ENCODE measurements at places on chromosomes 2 and 18.

- no peak for DNase-seq
These were observed 40.0 kb downstream of the ST8SIA5 start for GRCh38 chr18:46716827-46717226.

GRCh38 chr2:149058936-149059335 is 20.4 kb downstream of the LYPD6B start:
- no peak for DNase-seq

DNA sequence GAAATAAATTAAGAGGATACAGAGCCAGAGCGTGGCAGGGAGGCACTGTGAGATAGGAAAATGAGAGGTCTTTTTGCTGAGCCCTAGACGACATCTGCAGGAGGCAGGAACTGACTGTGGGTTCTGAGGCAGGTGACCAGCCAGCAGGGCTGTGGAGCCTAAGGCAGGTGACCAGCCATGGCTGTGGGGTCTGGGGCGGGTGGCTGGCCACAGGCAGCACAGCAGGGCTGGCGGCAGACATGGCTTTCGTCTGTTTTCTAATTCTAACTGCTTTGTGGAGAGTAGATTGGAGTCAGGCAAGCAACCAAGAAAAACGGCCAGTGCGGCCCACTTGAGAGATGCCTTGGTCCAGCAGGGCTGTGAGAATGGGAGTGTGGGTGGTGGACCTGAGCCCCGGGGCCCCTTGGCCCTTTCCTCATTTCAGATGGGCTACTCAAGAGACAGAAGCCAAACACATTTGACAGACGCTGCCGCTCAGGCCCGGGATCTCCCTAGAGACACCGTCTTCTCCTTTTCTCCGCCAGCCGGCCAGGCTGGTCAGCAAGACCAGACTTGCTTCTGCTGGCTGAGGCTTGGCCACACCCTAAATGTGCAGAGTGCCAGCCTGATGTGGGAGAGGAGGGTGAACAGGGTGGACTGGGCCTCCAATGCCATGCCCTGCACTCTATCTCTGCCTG is 19.7 kb upstream of the GNAL start:
- DNase-seq, result no peak

GRCh38 chr2:176504440-176504839 is 235.2 kb downstream of the MTX2 start:
- DNase-seq, result no peak

DNA sequence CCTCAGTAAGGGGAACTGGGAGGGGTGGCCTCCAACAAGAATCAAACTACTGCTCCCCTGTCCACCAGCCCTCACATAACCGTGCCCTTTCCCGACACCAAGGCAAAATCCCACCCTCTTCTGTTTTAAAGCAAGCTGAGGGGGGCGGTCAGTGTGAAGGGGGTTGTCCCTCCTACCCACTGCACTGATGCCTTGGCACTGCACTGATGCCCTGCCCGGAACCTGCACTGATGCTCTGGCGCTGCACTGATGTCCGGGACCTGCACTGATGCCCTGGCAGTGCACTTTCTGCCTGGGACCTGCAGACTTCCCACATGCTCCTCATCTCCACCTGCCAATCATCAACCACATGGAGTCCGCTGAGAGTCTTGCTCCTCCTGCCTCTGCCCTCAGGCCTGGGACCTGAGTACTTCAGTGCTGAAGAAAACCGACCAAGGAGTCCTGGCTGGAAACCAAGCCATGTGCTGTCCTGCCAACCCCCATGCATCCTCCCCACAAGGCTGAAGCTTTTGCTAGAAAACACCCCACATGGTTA is 179.5 kb downstream of the SMAD2 start:
- DNase-seq, result no peak

GRCh38 chr2:149715005-149715592 is 127.5 kb upstream of the MMADHC start:
- no peak for DNase-seq

DNA sequence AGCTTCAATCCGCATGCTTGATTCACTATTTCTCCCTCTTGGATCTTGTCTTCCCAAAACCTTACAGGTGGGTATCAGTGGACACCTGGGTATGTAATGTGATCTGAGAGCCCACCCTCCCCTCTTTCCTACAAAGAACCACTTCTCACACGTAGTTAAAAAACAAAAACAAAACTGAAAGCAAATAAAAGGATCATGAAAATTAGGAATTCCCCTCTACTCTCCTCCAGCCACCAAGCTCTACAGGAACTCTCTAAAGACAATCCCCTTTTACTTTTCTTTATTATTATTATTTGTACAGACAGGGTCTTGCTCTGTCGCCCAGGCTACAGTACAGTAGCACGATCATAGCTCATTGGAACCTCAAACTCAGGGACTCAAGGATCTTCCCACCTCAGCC is 40.8 kb upstream of the MYO1B start:
- no peak for DNase-seq

DNA sequence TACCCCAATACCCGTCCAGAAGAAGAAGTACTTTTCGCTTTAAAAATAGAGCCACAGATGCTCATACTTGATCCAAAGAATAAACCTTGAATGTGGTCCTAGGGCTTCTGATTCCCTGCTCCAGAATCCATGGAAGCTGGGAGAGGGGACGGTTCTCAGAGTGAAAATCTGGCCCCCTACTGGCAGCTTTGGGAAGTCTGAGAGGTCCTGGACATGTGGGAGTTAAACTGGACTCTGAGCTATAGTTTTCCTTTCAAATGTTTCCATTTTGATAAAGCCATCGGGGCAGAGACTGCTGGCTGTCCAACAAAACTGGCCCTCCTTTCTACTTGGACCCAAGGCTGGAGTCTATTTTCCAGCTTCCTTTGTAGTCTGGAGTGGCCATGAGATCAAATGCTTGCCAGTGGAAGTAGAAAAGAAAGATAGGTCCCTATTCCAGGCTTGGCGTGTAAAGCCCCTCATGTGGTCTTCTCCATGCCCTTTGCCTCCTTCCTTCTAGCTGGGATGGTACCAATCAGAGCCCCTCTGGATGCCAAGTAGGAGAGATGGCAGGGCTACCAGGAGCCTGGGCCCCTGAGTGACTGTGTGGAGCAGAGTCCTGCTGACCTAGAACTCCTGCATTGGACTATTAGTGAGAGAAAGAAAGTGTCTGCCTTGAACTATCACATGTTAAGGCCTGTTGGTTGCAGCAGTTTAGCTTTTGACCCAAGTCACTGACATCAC is 37.7 kb upstream of the TBC1D8 start:
- DNase-seq, result no peak

DNA sequence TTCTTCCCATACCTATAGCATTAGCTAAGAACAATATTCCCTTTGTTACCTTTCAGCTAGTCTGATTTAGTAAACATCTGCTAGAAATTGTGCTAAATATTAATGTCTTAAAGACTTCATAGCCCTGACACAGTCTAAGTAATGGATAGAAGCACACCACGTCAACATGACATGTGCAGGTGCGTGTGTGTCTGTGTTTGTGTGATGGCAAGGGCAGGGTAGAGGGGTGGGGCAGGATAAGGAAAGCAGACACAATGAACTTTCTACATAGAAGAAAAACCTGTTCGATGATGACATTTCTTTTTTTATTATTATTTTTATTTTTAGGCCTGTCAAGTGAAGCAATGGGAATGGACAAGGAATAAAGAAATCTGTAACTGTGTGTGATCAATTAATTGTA is 223.3 kb downstream of the NOL4 start:
- no peak for DNase-seq

- DNase-seq, result no peak
These were observed 342.9 kb downstream of the PARD3B start for GRCh38 chr2:204888222-204888621.

- DNase-seq, result no peak
These were observed 38.9 kb upstream of the FBXO11 start for GRCh38 chr2:47945046-47945781.

DNA sequence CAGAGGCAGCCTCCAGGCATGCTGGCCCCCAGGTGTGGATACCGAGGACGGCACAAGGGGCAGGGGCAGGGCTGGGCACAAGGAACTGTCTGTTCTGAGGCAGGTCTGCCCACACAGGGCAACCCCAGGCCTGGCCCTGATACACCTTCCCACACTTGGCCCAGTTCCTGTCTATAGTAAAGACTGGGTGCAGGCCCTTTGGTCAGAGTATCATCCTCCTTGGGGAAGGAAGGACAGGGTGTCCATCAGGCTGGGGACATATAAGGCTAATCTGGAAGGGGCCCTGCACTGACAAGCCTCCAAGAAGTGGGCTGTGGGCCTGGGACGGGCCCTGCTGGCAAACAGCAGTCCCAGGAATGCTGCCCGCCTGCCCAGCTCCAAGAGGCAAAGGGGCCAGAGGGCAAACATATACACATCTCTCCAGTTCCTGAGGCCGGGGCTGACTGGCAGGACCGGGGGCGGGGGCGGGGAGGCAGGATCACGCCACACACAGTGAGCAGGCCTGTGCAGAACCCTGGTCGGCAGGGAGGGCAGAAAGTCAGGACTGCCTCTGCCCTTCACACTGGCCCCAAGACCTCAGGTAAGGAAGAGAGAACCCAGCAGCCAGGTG is 18.9 kb downstream of the SDC1 start:
- no peak for DNase-seq

- DNase-seq, result no peak
These were observed 82.9 kb downstream of the ACTR3 start for GRCh38 chr2:113972766-113973165.

DNA sequence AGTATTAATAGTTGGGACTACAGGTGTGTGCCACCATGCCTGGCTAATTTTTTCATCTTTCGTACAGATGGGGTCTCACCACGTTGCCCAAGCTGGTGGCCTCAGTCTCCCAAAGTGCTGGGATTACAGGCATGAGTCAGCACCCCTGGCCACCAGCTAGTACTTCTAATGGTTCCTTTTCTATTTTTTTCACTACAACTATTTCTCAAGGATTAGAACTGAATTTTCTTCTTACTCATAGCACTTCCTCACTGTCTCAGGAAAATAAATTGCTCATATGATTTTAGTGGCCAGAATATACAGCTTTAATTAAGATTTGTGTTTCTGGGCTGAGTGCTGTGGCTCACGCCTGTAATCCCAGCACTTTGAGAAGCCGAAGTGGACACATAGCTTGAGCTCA is 43.2 kb upstream of the SOS1 start:
- DNase-seq, result no peak

DNA sequence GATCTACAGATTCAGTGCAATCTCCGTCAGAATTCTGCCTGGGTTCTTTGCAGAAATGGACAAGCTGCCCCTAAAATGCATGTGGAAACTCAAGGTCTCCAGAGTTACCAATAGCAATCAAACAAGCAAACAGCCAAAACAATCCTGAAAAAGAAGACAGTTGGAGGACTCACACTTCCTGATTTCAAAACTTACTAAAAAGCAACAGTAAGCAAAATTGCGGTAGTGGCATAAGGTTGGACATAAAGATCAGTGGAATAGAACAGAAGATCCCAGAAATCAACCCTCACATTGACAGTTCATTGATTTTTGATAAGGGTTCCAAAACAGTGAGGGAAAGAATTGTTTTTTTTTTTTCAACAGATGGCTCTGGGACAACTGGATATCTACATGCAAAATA is 59.7 kb downstream of the NPPC start:
- DNase-seq, result no peak

- no peak for DNase-seq
These were observed 236.5 kb downstream of the TPGS2 start for GRCh38 chr18:36592282-36592681.

GRCh38 chr2:12277241-12278034 is 439.3 kb upstream of the TRIB2 start:
- no peak for DNase-seq

DNA sequence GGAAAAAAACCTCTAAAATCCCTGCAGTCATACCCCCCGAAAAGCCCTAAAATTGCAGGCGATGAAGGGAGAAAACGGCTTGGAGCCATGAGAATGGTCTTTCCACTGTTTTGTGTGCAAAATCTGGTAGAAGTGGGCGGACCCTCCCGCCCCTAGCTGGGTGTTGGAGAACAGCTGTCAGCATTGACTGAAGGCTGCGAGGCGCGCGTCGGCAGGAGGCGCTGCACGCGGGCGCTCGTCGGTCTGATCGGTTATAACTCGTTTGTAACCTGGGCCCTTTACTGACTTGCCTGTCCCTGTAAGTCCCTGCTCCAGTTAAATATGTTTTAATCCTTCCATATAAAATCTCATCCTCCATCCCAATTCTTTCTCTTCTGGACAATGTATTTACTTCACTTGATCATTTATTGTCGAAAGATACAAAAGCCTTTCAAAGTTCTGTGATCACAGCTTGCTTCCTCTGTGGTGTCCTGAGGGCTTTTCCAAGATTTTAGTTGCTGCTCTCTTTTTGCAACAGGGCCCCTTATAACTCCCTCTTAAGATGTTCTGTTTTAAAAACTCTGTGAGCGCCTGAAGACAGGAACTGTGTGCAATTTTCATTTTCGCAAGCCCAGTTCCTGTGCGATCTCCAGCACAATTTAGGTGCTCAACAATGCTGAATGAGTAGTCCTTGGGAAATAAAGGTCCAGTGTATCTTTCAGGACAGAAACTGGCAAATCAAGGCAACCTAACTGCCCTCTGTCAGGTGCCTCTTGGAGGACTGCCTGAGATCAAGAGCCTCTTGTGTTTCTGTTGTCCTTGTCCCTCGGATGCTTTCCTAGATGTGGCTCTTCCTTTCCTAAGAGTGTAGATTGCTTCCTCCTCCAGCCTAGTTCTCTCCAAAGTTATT is 918 bp upstream of the HNRNPLL start:
- DNase-seq, result no peak

GRCh38 chr2:10079266-10079869 is 843 bp downstream of the CYS1 start:
- DNase-seq, result peak; percentile 66

GRCh38 chr2:233063269-233063975 is 3.3 kb downstream of the INPP5D start:
- DNase-seq, result no peak

DNA sequence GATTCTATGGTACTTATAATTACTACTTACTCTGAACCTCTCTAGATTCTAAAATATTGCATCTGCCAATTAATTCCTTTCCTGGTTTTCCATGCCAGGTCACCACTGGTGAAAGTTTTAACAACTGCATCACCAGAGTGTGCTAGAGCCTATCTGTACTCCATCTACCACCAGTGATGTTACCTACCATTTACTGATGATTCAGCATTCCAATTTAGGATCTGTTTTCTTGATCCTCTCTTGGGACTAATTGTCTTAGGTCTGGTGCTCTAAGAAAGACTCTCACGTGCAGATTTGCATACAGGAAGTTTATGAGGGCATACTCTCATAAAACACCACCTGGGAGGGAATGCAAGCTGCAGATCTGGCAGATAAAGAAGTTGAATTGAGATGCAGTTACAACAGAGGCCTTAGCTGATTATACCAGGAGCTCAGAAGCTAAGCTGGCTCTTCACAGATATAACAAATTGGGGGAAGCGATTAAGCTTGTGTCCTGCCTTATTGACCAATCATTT is 347.6 kb upstream of the VRK2 start:
- peak; percentile 2 for DNase-seq

DNA sequence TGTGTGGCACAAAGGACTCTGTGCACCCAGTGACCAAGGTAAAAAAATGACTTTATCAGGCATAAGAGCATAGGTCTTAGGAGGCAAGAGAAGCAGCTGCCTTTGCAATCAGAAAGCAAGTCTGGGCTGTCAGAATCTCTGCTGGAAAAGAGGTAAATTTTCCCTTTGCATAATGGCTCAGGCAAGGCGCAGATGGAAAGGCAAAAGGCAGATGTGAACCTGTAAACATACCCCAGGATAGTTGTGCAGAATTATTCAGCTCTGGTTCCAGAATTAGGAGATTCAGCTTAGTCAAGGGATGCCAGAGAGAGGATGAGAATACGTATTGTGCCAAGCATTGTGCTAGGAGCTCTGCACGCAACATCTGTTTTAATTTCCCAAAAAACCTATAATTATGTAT is 258.7 kb downstream of the CLIP4 start:
- no peak for DNase-seq

Data from LNCaP clone FGC (cell line).